ENCODE measurements at places on chromosomes 16 and 17. TPM values are rescaled to one million over a fixed set of nuclear protein-coding genes. Genes with fewer than 3 reads are reported as not detected.

DNA sequence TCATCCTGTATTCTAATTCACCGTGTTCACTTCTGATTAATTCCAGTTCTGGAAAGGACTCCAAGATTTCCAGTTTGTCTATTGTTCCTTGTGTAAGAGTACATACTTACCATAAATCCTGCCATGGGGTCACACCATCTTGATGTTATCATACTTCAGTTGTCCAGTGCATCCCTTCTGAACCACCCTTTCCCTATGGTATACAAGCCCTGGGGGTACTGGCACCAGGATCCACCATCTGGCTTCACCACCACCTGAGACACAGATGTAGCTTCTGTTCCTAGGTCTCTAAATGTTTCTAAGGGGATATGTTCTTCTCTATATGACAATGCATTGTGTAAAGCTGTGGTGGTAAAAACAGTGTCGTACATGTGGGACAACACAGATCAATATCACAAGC lies 21.2 kb downstream of the SGF29 start:
- no peak for DNase-seq

DNA sequence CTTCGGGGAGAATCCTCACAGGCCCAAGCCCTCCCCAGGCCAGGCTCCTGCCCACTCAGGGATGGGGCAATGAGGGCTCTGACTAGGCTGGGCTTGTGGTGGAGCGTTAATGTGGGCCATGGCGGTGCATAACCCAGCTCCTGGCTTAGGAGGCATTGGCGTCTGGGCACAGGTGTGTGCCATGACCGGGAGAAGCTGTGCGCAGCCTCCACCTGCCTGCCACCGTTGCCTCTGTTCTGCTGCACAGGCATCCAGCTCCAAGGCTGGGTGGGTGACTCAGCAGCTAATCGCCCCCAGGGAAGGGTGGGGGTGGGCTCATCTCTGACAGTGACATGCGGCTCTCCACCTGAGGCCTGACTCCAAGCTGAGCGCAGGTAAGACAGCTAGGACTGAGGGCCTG lies 3.5 kb upstream of the ARHGAP27 start:
- DNase-seq: no peak

DNA sequence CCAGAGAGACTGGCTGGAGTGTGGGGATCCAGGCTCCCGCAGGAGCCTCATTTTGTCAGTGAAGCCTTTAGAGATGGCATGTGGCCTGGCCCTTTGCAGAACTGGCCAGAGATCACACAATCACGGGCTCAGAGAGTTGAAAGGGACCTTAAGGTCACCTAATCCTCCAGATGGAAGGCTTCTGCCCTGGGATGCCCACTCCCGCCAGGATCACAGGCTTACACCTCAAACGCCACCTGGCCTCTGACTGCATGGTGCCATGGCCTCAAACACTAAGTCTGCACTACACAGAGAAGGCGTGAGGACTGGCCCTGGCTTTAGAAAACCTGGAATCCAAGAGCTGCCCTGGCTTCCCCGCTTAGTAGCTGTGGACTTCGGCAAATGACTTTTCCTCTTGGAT lies 306.8 kb upstream of the CCL2 start:
- DNase-seq: no peak

DNA sequence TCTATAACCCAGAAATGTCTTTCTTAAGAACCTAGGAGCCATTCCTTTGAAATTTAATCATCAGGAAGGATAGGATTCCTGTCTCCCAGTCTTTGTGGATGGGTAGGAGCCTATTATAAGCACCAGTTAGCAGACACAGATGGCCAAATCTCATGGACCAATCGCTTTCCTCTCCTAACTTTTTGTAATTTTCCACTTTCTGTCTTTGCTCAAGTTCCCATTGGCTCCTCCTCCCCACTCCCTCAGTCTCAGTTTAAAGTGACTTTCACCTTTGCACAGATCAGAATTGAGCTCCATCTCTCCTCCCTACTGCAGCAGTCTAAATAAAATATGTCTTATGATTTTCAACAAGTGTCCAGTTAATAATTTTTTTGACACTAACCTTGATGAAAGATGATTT lies 192.3 kb downstream of the HS3ST3A1 start:
- no peak for DNase-seq

DNA sequence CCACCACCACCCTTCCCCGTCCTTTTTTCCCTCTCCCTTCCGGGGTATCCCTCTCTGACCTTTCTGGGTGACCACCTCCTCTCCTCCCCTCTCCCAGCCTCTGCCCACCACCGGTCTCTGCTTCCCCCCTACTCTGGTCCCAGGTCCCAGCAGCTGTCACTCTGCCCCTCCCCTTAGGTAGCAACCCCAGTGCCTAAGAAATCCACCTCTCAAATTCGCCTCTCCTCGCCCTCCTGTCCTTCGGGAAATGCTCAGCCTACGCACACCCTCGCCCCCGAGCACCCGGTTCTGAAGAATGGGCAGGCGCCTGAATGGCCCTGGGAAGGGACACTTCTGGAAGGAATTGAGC lies 775 bp upstream of the SP6 start:
- DNase-seq: no peak

Gene CD300A
- 0.78 TPM for total RNA-seq

Gene XYLT1
- 2.4 TPM for total RNA-seq

Gene ARHGDIG
- 13.0 TPM for total RNA-seq

All from heart left ventricle (tissue), 16 donors.